ENCODE measurements at places on chromosomes 16 and 17.
A peak's percentile ranks its signal among the peaks of the same experiment; 100 is the strongest.

- no peak for DNase-seq
Observed at GRCh38 chr16:3215601-3216262, 19.2 kb downstream of the ZNF200 start.

- DNase-seq, result no peak
Observed at GRCh38 chr17:9253308-9253707, 232.0 kb downstream of the NTN1 start.

DNA sequence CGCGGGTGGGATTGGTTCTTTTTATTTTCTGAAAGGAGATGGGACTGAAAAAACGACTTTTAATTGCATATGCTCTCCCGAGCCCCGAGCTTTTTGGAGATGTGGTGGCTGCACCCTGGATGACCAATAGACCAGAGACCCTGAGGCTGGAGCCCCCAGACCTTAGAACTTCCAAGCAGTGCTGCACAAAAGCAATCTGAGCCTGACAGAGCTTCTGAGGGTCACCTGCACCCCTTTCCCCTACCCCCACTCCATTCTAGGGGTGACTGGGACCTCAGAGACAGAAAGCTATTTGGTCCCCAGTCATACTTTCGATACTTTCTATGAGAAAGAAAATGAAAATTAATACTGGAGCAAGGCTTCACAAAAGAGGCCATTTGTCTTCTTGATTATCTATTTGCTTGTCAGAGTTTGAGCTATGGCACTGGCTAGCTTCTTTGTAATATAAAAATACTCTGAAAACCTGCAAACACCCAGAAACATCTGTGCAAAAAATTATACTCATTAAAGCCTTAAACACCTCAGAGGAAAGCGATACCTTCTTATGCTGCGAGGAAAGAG, 3.6 kb downstream of the HOXB4 start:
- DNase-seq, result no peak

GRCh38 chr17:77882481-77883212, 75.9 kb upstream of the TNRC6C start:
- peak; percentile 53 for DNase-seq

GRCh38 chr16:22272870-22273650, 24.1 kb upstream of the POLR3E start:
- DNase-seq, result no peak

GRCh38 chr16:30063278-30063892, 2.2 kb upstream of the ALDOA start:
- peak; percentile 26 for DNase-seq

DNA sequence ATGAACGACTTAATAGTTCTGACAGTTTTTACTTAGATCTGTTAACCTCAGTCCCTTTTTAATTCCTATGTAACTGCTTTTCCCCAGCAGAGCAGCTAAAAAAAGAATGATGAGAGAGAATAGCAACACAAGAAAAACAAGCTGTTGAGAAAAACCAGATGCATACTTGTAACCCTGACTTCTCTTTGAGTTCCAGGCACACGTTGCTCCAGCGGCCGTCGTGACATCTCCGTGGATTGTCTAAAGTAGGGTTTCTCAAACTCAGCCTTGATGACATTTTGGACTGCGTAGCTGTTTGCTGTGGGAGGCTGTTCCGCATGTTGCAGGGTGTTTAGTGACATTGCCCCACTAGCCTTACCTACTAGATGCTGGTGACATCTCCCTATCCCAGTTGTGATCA, 324.0 kb downstream of the SNX29 start:
- no peak for DNase-seq

- peak; percentile 55 for DNase-seq
Observed at GRCh38 chr17:80071116-80071841, 30.1 kb upstream of the GAA start.

- no peak for DNase-seq
Observed at GRCh38 chr16:85348911-85349334, 236.7 kb upstream of the CIBAR2 start.
